ENCODE measurements at places on chromosomes 2 and 18. TPM values are rescaled to one million over a fixed set of nuclear protein-coding genes. Genes with fewer than 3 reads are reported as not detected.

Gene GPR75
- total RNA-seq = 0.71 TPM

Gene COX7A2L
- total RNA-seq = 219 TPM

Gene CDH20
- total RNA-seq = 0.18 TPM

Gene PSMD1
- total RNA-seq = 136 TPM

Gene EFEMP1
- total RNA-seq = 1,445 TPM

Gene CFAP221
- not detected for total RNA-seq

Gene REG1B
- total RNA-seq = not detected

Gene SLC9A4
- total RNA-seq = under 0.01 TPM

Measured in smooth muscle cell of bladder (primary cell).